ENCODE measurements at places on chromosomes 1 and 21. TPM values are rescaled to one million over a fixed set of nuclear protein-coding genes. Genes with fewer than 3 reads are reported as not detected.

Gene LCE2C
- not detected for total RNA-seq

Gene PTGFRN
- not detected for total RNA-seq

DNA sequence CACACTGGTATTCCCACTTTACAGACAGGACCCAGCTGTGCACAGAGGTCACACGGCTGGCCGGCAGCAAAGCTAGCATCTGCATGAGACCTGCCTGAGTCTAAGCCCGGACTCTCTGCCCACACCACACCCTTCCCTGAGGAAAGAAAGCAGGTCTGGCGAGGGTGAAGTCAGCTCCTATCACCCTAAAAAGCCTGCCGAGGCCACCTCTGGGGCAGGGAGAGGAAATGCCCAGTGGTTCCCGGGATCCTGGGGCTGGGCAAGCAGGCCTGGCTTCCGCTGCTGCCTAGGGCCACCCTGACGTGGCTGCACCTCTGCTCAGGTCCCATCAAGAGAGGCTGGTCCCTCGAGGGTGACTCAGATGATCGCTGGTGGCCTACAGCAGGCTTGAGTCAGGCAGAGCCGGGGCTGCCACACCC, 42.2 kb downstream of the RAP1GAP start:
- no peak for DNase-seq

DNA sequence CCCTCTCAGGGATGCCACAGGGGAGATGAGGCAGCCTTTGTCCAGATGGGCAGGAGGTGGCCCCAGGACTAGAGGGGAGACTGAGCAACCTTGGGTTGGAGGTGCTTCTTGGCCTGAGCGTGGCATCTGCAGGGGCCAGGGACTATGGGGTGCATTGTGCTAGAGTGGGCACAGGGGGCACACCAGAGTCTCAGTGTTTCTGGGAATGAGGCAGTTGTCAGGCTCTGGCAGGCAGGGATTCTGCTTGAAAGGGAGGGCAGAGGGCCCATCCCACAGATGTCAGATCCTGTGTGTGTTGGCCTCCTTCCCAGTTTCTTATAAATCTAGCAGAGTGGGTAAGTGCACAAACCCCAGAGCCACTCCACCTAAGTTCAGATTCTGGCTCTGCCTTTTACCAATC, 13.7 kb downstream of the LGR6 start:
- no peak for DNase-seq

GRCh38 chr1:59310549-59311250, 13.8 kb downstream of the FGGY start:
- no peak for DNase-seq

DNA sequence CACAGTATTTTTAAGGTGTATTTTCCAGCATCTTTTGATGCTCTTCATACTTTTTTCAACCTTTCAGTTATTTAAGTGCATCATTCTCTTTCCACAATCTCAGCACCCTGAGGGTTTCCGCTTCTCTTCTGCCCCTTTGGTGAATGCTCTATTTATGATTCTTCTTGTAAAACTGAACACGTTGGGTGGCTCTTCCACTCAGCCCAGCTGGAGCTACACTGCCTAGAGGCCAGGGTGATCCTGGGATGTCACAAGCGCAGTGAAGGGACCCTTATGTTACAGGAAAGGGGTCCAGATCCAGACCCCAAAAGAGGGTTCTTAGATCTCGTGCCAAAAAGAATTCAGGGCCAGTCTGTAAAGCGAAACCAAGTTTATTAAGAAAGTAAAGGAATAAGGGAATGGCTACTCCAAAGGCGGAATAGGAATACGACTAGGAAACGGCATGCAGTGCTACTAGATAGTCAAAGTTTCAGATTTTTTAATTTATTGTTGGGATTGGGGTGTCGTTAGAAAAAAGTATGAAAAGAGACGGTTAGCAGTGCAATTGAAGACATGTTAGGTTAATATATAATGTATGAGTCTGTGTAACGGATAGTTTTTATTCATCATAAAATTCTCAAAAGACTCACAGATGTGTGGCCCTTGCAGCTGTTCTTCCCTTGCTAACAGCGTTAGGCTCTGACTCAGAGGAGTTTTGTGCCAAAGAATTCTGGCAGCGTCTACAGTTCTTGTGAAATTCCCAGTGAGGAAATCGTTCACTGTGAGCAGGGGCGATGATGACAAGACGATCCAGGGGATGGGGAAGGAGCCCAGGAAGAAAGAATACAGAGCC, 14.4 kb upstream of the ERVH48-1 start:
- DNase-seq = no peak
